GM03348 (cell line): ENCODE measurements at places on chromosomes 3 and 15.

DNA sequence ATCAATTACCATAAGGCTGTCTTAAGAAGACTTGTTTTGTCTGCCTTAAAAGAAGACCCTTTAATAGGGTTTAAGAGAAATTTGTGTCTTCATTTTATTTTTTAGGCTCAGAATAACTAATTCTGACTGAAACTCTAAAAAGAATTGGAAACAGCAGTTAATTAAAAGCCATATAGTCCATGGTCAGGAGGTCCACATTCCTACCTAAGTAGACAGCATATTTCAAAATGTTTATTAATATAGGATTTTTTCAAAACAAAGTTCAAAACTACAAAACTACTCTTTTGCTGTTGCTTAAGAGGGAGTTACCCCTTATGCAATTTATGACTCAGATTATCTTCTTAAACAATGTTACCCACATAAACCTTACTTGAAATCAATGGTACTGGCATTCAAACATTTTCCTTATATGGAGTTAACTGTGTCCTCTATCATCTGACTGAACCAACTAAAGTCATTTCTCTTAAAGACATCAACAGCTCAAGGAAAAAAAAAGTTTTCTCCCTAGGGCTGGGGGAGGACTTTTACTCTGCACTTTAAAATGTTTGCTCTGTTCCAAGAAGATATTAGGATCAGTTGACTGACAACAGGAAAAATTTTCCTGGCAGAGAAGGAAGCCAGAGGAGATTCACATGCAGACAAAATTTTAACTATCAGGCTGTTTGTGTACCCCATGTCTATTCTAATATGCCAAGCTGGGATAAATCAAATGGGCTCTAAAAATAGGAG, 56.8 kb upstream of the NANOGP8 start:
- DNase-seq = peak; percentile 64

DNA sequence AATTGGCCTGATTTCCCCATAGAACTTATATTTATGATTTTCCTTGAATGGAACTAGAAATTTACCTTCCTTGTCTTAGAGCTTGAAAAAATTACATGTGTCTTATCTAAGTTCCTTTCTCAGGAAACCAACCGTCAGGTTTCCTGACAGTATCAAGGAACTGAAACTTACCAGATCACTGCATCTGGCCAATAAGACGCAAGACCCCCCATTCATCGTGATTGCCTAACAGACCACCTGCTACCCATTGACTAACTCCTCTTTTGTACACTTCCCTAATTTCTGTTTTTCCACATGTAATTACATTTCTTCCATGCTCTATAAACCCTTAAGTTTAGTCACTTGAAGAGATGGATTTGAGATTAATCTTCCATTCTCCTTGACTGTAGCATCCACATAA, 517.2 kb upstream of the CBLB start:
- no peak for DNase-seq

- DNase-seq = no peak
Measured at GRCh38 chr3:78871048-78871447, 896.8 kb downstream of the ROBO1 start.

GRCh38 chr3:103554451-103554850, 1119.6 kb downstream of the ZPLD1 start:
- no peak for DNase-seq

DNA sequence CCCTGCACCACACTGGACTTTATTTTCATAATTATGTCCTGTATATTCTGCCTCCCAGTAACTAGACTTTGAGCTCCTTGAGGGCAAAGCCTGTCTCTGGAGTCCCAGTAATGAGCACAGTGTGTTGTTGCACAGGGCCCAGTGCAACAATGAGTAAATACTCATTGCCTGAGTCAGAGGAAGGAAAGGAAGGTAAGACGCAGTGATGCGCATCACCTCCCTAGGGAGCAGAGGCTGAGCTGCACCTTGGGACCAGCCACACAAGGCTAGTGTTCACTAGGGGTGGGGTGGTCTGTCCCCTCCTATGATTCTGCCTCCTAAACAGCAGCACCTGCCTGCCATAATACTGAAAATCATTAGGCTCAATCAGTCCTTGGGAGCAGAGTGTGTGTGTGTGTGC, 86.6 kb upstream of the ADAMTSL3 start:
- DNase-seq = no peak

GRCh38 chr3:61545716-61546115, 15.7 kb upstream of the PTPRG start:
- no peak for DNase-seq

DNA sequence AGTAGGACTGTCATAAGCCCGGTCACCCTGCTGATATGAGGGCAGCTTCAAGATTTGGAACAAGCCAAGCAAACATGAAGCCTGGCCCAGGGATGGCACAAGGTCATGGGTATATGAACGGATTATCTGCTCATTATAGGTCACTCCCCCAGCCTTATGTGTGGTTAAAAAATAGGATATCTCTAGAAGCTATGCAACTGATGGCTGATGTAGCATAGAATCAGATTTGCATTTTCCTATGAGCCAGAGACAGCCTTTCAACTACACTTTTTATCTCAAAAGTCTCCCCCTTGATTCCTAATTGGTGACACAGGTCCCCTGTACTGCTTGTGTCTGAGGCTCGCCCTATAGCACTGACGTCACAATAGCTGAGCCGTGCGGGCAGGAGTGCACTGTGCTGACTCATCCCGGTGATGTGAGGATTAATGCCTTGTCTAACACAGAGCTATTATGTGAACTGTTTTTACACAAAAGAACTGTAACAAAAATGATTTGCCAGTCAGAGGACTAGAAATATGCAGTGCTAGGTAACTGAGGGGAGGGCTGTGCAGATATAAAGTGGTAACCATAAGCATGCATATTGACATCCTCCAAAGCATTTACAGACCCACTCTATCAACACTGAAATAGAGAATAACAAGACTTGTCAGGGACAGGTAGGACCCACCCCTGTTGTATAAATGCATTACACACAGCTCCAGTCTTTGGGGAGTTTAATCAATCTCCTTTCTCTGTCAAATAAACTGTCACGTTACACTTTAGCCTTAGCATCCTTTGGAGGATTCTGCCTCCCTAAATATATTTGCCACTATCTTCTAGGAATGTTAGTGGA, 204.9 kb downstream of the TIGIT start:
- peak; percentile 37 for DNase-seq

DNA sequence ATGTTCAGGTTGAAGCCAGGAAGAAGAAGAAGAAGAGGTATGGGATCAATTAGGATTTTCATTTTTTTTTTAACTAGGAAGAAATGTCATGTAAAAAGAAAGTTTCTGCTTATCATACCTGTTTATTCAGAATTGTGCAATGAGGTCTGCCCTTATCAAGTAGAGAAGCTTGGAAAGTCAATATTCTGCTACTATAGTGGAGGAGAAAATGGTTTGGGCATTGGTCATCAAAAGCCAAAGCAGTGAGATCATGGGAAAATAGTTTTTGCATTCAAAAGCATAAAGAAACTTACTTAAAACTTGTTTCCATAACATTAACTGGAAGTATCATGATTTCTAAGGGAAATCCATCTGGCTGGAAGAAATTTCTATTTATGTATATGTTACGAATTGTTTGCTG, 1239.2 kb downstream of the NSUN3 start:
- DNase-seq = no peak

DNA sequence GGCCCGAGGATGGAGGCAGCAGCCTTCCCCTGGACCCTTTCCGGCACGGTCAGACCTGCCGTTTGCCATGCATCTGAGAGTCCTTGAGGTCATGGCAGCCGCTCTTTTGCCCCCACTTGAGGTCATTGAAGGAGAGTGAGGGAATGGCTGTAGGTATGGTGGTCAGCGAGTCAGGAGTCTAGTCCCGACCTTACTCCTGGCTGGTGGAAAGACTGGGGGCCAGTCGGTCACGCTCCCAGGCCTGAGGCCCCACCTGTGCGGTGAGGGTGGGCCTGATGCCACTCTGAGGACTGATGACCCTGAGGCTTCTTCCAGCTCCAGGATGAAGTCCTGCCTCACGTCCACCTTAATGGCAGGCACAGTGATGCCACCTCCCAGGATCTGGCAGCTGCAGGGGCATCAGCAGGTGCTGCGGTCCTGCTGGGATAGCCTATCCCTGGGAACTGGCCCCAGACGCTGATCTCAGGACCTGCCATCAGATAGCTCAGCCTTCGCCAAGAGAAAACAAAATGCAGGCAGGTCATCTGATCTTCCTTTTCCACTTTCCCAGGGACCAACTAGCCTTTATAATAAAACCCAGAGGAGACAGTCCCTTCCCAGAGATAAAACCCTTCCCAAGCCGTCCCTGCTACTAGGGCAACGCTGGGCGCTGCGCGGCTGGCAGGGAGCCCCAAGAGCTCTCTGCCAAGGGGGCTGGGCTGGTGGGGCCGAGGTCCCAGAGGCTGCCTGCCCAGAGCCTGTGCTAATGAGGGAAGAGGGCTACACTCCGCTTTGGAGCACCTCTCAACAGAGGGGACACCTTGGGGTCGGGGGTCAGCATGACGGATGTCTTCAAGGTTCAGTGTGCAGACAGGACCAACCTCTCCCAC, 42.2 kb downstream of the TM2D3 start:
- no peak for DNase-seq

DNA sequence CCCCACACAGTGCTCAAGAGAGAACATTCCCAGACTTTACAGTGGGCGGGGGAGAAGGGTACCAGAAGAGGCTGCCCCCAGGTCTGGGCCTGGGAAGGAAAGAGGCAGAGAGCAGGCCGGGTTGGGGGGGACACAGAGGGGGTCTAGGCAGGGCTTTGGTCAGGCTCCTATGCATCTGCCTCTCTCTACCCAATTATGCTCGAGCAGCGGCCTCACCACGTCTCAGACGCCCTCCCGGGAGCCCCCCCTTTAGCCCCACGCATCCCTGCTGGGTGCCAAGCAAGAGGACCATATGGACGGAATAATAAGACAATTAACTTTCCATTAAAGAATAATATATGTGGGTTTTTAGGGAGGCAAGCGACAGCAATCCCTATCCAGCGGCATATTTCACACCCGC, 32.8 kb downstream of the CACNA2D2 start:
- no peak for DNase-seq

- no peak for DNase-seq
Measured at GRCh38 chr3:81764665-81765064, 3.2 kb upstream of the GBE1 start.

DNA sequence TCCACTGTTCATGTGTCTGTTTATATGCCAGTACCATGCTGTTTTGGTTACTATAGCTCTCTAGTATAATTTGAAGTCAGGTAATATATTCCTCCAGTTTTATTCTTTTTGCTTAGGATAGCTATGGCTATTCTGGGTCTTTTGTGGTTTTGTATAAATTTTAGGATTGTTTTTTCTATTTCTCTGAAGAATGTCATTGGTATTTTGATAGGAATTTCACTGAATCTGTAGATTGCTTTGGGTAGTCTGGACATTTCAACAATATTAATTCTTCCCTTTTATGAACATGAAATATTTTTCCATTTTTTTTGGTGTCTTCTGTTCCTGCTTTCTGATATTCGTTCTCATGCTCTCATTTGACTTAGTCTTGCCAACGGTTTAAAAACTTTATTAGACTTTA, 39.6 kb downstream of the GREM1 start:
- DNase-seq = no peak

DNA sequence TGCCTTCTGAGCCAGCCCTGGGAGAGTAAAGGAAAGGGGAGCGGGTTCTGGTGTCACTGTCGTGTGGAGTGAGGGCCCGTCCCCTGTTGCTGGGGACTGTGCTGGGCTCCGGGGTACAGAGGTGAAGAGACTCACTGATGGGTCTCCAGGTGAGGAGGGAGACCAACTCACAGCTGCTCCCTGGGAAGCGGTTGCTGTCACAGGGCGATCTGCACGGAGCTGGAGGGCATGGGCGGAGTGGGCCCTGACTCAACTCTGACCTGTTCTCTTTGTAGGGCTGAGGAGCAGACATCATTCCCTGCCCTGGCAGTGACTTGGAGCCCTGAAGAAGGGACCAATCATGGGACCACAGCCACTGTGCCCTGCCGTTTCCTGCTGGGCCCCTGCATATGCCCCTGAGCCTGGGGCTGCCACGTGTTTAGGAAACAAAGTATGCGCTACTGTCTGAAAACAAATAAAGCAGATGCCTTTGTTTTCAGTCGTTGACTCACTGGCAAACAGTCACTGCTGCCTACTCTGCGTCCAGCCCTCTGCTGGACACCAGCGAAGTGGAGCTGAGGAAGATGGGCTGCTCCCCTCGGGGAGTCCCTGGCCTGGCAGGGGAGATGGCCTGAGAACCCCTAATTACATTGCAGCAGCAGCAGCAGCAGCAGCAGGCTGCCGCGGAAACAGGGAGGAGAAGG, 22.9 kb upstream of the PLXNA1 start:
- peak; percentile 36 for DNase-seq

DNA sequence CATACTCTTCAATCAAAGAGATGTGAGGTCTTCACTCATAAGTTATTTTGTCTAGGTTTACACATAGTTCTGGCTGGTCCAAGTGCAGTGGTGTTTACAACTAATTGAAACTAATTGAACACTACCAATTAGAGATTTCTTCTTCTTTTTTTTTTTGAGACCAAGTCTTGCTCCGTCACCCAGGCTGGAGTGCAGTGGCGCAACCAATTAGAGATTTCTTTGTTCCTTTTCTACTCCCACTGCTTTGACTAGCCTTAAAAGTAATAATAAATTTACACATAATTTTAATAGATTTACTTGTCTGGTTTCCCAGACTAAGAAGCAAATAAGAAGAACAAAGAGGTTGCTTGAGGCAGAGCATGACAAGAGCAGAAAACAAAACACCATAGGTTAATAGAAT, 6.7 kb upstream of the DENND6A start:
- no peak for DNase-seq

DNA sequence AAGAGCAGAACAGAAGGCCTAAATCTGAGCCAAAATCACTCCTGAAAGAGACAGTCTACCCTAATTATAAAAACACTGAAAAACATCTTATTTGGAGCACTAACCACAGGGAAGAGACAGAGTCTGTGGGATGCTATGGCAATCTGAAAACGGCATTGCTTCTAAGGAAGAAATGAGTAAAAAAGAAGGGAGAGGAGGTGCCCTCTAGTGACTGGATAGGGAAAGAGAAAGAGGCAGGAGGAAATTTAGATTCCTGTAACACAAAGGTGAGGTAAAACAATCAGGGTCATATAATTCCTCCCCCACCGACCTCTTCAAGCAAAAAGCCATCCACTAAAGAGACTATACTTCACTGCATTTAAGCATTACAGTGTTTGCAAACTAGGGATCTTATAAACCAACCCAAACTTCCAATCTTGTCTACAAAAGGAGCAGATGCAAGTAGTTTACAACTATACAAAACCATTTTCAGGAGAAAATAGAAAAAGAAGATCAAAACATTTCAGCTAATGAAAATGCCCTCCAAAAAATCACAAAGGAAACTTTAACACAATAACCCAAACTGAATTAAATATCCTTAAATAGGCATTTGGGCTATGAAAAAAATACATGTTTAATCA, 32.6 kb downstream of the HACD2 start:
- DNase-seq = peak; percentile 16

DNA sequence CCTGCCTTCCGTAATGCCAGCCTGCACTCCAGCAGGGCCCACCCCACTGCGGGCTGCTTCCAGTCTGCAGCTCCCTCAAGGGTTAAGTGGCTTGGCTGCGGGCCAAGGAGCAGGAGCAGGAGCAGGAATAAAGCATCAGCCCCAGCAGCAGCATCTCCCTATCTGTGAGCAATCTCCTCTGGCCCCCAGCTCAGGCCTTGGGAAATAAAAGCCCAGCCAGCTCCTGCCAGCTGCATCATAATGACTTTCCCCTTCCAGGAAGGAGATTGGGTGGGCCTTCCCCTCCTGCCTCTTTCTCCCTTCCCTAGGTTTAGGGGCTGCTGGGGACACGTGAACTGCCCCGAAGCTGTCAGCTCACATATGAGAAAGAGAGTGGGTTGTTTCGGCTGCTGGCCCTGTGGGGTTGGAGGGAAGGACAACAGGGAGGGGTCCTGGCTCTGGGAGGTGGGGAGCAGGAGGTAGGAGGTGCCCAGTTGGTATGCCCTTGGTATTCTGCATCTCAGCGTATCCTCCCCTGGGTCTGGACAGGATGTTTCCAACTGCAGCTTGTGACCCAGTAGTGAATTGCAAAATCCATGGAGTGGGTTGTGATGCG, 34.6 kb upstream of the FGD5 start:
- no peak for DNase-seq
